ENCODE measurements at places on chromosomes 7 and 10.

GRCh38 chr7:38292442-38292841, 19.0 kb upstream of the TARP start:
- DNase-seq = no peak

- no peak for DNase-seq
Measured at GRCh38 chr10:76302481-76302880, 871.1 kb downstream of the LRMDA start.

GRCh38 chr7:66100408-66101050, 14.1 kb upstream of the CRCP start:
- no peak for DNase-seq

GRCh38 chr7:100949933-100950443, 654 bp downstream of the MUC3A start:
- DNase-seq = no peak

GRCh38 chr7:40298421-40298820, 163.6 kb downstream of the SUGCT start:
- no peak for DNase-seq

- DNase-seq = no peak
Measured at GRCh38 chr7:42235741-42236161, 1.3 kb downstream of the GLI3 start.

- DNase-seq = no peak
Measured at GRCh38 chr10:127318396-127318795, 122.0 kb upstream of the INSYN2A start.

GRCh38 chr7:3673524-3673923, 372.5 kb downstream of the SDK1 start:
- DNase-seq = no peak

DNA sequence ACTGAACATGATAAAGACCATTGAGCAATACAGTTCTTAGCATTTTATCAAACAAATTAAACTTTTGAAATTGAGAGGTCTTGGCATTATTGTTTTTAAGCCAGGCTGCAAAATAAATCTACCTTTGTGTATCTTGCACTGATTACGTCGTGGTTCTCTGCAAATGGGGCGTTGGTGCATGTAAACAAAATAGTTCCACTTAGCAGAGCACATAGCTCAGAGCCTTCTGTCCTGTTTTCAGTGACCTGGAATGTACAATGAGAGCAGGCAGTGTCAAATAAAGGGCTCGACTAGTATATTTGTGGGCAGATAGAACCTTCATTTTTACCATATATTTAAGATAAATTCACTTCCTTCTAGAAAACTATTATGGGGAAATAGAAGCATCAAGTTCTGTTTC, 333.9 kb upstream of the SMIM30 start:
- no peak for DNase-seq

- DNase-seq = no peak
Measured at GRCh38 chr10:20977300-20977699, 80.2 kb upstream of the NEBL start.

- DNase-seq = no peak
Measured at GRCh38 chr10:130464426-130464825, 328.2 kb downstream of the GLRX3 start.

GRCh38 chr7:79998363-79998762, 136.3 kb upstream of the GNAI1 start:
- DNase-seq = no peak

- DNase-seq = no peak
Measured at GRCh38 chr10:12556039-12556438, 206.7 kb downstream of the CAMK1D start.

DNA sequence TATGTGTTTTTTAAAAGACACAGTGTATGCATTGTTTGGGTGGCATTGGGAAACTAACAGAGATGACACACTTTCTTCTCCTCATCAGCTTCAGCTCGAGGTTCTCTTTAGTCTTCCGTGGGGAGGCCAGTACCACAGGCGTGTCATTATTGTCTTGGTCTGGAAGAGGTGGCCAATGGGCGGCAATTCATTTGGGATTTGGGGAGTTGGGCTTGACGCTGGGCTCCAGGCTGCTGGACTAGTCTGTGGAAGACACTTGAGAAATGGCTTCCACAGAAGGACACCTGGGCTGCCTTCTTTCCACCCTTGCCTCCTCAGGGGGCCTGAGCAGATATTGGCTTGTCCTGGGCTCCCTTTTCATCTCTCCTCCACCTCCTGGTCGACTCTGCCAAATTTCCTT, 192.2 kb downstream of the SH2D4B start:
- DNase-seq = no peak

DNA sequence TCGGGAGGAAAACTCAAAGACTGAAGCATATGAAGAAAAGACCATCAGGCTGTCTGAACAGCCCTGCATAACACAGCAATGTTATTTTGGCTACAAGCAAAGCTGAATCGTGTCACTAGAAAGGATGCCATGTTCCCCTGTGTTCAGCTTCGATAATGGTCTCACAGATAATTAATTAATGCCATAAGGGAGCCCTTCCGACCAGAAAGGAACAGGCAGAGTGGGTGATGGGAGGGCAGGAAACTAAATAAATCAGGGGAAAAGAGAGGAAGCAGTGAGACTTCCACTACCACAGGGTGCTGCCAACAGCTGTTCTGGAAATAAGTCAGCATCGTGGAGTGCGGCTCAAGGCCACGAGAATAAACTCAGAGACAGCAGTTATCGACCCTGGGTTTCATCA, 3.2 kb downstream of the PTPRN2 start:
- DNase-seq = no peak

- no peak for DNase-seq
Measured at GRCh38 chr10:19707376-19707775, 108.9 kb upstream of the PLXDC2 start.

DNA sequence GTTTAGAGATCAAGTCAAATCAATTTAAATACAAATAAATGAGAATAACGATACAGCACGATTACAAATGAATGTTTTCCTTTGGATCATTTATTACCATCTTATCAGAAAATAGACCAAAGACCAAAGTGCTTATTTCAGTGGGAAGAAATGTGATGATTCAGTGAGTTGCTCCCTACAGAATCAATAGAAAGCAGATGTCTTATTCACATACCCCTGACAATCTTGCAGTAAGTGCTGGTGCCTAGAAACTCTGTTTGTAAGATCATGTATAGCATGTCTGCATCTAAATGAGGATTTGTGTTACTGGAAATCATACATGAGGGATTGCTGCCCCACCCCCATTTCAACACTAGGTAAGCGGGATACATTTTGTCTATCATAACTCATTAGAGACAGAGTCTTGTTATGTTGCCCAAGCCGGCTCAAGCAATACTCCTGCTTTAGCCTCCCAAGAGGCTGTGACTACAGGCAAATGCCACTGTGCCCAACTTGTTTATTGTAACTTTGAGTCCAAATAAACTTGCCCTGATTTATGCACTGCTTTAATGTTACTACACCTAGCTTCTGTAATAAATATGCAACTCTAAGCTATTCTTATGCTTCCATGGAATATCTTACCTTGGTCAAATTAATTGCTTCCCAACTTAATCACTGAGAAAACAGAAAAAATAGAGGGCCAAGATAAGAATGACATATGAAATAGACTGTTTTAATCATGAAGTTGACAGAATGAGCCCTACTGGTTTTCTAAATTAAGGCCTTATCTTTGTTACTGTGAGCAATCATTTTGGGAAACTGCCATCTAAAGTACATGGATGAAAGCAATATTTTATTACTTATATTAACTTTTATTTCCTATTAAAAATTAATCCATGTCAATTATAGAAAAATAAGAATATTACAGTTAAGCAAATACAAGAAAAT, 82.5 kb downstream of the AHR start:
- no peak for DNase-seq

DNA sequence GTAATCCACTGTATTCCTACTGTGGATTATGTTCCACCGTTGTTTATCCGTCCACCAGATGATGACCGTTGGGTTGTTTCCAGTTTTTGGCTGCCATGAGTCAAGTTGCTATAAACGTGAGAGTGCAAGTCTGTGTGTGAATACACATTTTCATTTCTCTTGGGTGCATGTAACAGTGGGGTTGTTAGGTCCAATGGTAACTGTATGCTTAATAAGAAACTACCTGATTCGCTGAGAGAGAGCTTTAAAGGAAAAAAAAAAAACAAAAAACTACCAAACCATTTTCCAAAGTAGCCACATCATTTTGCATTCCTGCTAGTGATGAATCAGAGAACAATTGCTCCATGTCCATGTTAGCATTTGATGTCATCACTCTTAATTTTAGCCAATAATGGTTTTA, 15.9 kb downstream of the UBN2 start:
- no peak for DNase-seq

GRCh38 chr7:44534501-44534900, 6.6 kb downstream of the NPC1L1 start:
- DNase-seq = no peak

GRCh38 chr10:83908506-83908905, 230.8 kb upstream of the GHITM start:
- DNase-seq = no peak

- DNase-seq = no peak
Measured at GRCh38 chr10:77430530-77430929, 207.1 kb downstream of the KCNMA1 start.

DNA sequence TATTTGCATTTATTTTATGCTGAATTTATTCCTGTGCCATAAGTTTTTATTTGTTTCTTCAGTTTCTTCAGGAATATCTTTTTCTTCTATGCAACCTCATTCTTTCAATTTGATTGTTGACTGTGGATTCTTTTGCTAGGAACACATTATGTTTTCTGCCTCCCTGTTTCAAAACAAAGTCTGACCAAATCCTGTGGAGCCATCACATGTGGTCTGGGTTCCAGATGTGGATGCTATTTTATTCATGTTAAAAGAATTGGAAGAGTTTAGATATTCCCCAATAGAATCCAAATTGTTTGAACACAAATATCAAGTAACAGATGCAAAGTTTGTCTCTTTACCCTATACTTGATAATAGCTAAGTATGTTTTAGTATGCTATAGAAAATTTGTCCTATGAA, 56.8 kb upstream of the LRRC17 start:
- no peak for DNase-seq

DNA sequence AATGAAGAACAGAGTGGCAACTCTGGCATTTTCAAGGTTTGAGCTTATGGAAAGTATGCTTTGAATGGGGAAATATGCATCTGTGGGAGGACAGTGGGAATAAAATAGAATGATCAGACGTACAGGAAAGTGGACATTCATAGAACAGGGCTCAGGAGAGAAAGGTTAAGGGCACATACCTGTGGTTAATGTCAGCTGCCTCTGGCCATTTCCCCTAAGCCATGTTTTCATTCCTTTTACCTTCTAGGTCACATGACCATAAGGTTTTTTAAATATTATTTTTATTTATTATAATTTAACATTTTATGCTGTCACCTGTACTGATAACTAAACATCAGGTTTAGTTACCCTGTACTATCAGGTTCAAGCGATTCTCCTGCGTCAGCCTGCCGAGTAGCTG, 52.8 kb downstream of the LRRC4 start:
- DNase-seq = no peak

DNA sequence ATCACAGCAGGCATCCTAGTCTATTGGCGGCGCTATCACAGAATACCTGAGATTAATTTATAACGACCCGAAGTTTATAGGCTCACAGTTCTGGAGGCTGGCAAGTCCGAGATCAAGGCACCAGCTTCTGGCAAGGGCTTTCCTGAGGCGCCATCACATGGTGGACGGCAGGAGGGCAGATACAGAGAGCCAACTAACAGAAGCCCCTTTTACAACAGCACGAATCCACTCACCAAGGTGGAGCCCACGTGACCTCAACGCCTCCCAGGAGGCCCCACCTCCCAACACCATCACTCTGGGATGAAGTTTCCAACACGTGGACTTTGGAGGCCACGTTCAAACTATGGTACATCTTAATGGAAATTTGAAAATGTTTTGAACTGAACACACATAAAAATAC, 255.3 kb downstream of the ELFN1 start:
- DNase-seq = no peak

Measured in NK-92 treated with Interleukin-12 subunit alpha and Interleukin-12 subunit beta, amount 100 ng/mL, for 24 hours (cell line).